WERI-Rb-1 (cell line): ENCODE measurements at places on chromosomes 16 and 17.

GRCh38 chr16:87418644-87419043 lies 26.5 kb downstream of the MAP1LC3B start:
- no peak for DNase-seq

- no peak for DNase-seq
These were observed 239.7 kb upstream of the ERCC4 start for GRCh38 chr16:13680021-13680889.

GRCh38 chr16:12539185-12539929 lies 264.3 kb downstream of the CPPED1 start:
- DNase-seq: no peak

GRCh38 chr17:4054446-4054845 lies 88.4 kb downstream of the ZZEF1 start:
- no peak for DNase-seq

DNA sequence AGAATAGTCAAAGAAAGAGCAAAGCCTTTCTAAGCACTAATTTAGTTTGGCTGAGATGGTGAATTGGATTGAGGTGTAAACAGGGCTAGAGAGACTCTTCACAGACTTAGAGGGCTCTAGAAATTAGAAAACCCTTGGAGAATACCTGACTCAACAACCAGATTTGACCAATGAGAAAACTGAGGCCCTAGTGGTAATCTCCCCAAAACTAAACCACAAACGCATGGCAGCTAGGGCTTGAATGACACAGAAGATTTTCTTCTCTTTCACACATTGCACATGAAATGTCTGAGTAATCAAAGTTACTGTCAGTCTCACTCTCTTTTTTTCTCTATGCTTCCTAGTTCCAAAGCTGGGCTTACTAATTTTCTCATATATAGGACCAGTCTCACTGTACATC lies 314.5 kb upstream of the KCNJ16 start:
- DNase-seq: no peak

DNA sequence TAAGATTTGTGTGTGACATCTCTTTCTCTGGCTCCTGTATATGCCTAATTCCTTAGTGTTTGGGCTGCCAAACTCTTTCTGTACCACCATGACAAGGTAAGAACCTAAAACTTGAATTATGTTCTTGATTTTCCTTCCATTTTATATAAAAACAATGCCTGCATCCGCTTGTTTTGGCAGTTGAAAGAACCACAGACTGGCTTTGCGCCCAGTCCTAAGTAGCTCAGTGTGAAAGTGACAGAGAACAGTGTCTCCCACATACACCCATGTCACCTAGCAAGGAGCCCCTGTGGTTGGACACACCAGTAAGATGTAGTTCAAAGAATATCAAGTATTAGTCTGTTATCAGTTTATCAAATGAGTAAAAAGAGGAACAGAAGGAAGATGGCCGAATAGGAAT lies 40.7 kb upstream of the SLC6A2 start:
- no peak for DNase-seq
